Choroid plexus epithelial cell (primary cell): ENCODE measurements at places on chromosomes 1 and 21.

- DNase-seq: peak; percentile 92
Measured at GRCh38 chr1:183277821-183278738, 92.0 kb downstream of the LAMC2 start.

- no peak for DNase-seq
Measured at GRCh38 chr1:217331698-217332097, 299.2 kb downstream of the GPATCH2 start.

- DNase-seq: no peak
Measured at GRCh38 chr1:60600532-60600931, 481.8 kb upstream of the NFIA start.

GRCh38 chr21:46062471-46063211 is 35.3 kb upstream of the COL6A2 start:
- no peak for DNase-seq

DNA sequence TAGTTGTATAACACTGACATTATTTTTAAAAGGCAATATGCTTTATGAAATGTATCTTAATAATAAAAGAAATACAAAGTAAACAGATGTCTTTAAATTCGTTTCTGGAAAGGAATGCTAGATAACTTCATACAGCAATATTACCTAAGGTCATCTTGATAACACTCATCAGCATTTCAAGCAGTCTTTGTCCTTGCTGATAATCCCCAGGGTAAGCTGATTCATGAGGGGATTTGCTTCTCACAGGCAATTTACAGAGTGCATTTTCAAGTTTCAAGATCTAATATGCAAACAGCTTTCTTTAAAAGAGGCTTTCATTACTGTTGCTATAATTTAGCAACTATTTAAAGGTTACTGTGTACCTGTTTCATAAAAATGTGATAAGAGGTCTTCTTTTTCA is 75.2 kb upstream of the NEK2 start:
- DNase-seq: no peak

GRCh38 chr1:22780696-22781095 is 70.1 kb downstream of the EPHB2 start:
- peak; percentile 36 for DNase-seq

DNA sequence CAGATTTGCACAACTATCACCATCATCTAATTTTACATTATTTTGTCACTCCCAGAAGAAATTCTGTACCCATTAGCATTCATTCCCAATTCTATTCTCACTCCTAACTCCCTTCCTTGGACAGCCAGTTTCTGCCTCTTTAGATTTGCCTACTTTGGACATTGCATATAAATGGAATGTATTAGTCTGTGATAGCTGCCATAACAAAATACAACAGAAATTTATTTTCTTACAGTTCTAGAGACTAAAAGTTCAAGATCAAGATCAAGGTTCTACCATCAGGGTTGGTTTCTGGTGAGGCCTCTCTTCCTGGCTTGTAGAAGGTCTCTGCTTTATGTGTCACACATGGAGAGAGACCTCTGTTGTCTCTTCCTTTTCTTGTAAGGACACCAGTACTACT is 61.9 kb downstream of the ALG6 start:
- no peak for DNase-seq

GRCh38 chr21:20086508-20086907 is 911.7 kb upstream of the NCAM2 start:
- no peak for DNase-seq

DNA sequence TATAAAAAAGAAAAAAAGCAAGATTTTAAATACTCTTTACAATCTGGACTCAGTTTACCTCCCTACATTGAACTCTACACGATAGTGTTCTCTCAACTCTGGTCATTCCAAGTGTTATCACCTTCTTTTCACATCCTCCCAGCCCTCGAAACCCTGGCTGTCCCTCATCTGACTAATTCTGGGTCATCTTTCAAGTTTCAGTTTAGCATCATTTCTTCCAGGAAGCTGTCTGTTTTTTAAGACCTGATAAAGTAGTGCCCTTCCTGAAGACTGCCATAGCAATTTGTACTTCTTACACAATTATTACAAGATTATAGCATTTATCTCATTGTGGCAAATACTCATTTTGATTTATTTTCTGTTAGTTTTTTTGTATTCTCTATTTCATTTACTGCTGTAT is 1.2 kb downstream of the ALG14 start:
- DNase-seq: peak; percentile 5

DNA sequence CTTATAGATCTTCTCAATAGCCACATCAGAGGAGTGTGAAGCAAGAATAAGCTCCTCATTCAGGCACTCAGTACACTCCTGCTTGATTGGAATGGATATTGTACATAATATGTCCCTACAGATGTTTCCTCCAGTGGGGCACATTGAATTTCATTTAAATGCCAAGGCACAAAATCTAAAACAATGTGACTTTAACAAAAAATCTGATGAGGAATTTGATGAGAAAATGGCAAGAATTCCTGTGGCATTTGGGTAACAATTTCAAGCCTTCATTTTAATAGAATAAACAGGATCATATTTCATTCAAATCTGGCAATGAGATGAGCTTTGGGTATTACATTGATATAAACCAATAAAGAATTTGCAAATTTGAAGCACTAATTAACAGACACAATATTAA is 307.7 kb upstream of the PKN2 start:
- DNase-seq: no peak

- DNase-seq: no peak
Measured at GRCh38 chr1:160625725-160626498, 20.9 kb downstream of the SLAMF1 start.

- DNase-seq: no peak
Measured at GRCh38 chr1:109906839-109907180, 3.8 kb upstream of the CSF1 start.

GRCh38 chr1:183505454-183506089 is 33.3 kb downstream of the SMG7 start:
- DNase-seq: no peak

DNA sequence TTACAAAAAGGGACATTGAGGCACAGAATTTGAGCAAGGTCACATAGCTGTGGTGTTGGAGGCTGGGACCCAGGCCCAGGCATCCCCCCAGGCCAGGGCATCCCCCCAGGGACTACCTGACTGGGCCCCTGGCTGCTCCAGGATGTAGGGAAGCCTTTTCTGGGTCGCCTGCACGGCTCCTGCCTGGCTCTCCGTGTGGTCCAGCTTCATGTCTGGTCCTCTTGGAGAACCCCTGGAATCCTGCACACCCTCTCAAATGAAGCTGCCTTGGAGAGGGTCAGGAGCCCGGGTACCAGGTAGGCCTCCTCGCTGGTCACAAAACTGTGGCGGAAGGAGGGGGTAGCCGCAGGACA is 919 bp upstream of the CELSR2 start:
- DNase-seq: no peak

GRCh38 chr1:168720839-168721238 is 8.2 kb downstream of the DPT start:
- no peak for DNase-seq

DNA sequence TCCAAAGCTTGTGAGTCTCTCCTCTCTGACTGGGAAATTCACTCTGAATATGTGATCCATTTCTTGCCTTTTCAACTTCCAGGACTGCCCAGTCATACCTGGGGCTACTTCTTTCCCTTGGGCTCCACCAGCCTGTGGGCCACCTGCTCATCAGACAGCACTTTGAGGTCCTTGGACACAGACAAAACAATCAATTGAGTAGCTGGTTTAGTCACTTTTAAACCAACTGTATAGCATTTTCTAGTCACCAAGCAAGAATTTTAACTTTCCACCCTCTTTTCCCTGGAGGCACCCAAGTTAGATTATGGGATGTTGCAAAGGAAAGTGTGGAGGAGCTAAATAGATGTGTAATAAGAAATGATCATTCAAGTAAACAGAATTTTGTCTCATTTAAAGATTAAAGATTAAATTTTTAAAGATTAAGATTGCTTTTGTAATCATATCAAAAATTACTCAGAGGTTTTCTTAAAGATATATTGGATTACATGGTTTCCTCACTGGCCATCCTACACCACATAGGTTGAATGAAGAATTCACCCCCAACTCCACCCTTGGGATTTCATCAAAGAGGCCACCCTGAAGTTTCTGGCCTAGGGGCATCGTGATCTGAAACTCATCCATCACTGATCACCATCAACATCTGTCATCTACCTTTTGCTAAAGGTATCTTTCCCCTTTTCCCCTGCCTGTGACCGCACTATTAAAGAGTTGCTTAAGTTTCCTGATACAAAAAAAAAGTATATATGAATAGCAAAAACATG is 219.2 kb upstream of the NR5A2 start:
- DNase-seq: no peak

- DNase-seq: peak; percentile 94
Measured at GRCh38 chr1:93844262-93845045, 34.6 kb downstream of the DNTTIP2 start.

DNA sequence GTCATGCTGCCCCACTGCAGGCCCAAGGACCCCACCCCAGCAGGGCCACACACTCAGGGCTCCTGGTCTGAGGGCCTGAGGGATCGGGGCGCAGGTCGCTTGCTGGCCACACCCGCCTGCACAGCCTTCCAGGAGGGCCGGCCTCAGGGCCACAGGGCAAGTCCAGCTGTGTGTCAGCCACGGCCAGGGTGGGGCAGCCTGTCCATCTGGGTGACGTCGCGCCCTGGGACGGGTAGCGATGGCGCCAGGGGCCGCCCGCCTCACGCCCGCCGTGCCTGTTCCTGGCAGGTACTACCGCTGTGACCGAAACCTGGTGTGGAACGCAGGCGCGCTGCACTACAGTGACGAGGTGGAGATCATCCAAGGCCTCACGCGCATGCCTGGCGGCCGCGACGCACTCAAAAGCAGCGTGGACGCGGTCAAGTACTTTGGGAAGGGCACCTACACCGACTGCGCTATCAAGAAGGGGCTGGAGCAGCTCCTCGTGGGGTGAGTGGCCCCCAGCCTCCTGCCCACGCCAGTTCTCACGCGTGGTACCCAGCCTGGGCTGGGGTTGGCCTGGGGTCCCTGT is 2.5 kb downstream of the COL6A1 start:
- DNase-seq: no peak

GRCh38 chr1:219149009-219149577 is 24.6 kb upstream of the LYPLAL1 start:
- no peak for DNase-seq

DNA sequence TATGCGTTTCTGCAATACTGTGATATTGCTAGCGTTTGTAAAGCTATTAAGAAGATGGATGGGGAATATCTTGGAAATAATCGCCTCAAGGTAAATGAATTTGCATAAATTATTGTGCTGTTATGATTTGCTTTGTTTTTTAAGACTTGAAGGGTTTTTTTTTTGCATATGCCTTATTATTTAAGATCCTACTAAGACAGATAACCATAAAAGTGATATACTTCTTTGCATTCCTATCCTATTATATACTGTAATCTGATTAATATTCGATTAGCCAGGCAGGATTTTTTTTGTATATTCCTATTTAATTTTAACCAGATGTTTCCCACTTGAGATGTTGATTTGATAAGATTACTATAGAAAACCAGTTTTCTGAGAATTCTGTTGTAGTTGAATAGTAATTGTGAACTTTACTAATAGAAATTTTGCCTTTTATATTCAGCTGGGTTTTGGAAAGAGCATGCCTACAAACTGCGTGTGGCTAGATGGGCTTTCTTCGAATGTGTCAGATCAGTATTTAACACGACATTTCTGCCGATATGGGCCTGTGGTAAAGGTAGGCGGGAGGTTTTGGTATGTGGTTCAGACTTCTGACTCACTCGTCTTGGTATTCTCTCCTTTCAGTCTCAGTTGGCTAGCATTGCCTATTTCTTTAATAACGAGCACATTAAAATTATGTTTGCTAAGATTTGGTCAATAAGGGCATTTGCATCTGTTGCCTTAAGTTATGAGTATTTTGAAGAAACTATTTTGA is 56.8 kb downstream of the ZBTB17 start:
- DNase-seq: peak; percentile 86

DNA sequence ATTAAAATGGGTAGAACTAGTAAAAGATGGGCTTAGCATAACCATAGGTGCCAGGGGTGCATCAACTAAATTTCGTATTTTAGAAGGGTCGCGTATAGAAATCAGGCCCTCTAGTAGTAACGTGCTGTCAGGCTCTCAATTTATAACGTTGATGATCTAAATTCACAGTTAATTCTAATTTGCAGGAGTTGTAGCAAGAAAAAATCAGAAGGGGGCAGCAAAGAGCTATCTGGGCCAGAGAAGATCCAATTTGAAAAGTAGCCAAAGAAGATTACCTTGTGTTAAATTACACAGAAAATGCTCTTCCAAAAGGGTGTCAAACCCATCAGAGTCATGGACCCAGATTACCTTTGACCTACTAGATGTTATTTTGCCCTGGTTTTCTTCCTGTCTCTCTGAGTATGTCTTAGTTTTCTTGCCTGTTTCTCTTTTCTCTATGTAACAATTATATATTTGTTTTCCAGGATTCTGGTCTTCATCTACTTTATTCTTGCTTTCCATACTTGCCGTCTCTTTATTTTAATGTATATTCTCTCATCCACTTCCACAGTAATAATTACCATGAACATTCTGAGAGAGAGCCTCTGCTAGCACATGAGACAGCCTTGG is 1030.9 kb downstream of the AMY1C start:
- peak; percentile 42 for DNase-seq

DNA sequence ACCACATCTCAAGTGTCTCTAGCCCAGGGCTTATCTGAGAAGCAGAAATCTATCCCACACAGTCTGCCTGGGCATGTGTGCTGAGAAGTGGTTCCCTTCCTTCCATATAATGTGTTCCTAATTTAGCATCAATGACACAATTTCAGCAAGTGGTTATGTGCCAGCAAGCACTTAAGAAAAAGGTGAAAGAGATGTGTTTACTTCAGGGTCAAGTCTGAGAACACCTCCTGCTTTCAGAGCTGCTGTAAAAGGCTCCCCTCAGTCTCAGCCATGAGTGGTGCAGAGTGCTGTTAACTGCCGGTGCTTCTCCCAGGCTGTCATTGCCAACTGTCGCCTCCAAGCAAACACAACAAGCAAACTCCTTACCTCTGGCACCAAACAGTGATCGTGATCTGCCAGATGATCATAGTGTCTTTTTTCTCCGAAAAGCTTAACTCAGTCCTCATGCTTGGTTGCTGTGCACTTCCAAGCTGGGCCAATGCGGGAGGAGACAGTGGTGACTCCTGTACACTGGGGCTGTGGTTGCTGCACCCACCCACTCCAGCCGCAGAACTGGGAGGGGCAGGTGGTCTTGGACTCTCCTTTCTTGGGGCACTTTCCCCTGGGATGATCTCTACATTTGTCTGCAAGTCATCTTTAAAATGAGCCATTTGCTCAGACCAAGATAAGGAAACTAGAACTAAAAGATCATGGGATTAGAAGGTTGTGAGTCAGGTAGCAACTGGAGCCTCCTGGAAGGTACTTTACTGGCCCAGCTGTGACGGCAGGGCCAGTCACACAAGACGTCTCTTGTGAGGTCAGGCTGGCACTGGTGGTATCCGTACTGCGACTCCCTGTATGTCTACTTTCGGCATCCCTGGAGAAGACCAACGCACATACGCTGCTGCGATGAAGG is 32.4 kb downstream of the ATP1A1 start:
- DNase-seq: no peak
